GM19239 (cell line): ENCODE measurements at places on chromosomes 7 and 10.
A peak's percentile ranks its signal among the peaks of the same experiment; 100 is the strongest.

DNA sequence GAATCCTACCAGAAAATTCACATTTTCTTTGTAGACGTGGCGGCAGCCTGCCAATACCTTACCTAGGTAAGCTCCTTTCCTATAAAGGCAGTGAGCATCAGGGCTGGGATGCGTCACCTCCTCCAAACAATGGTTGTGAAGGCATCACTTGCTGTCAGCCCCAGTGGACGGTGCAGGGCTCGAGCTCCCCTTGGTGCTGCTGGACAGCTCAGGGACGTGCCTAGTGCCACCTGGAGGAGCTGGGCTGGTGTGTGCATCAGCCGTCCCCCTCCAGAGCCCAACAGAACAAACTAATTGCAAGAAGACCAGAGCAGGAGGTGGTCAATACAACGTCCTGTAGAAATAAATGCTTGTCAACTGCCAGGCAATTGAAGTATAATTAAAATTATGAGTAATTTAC is 517.5 kb upstream of the FOXK1 start:
- DNase-seq = no peak

- DNase-seq = no peak
Measured at GRCh38 chr10:44963772-44964633, 4.4 kb downstream of the RASSF4 start.

DNA sequence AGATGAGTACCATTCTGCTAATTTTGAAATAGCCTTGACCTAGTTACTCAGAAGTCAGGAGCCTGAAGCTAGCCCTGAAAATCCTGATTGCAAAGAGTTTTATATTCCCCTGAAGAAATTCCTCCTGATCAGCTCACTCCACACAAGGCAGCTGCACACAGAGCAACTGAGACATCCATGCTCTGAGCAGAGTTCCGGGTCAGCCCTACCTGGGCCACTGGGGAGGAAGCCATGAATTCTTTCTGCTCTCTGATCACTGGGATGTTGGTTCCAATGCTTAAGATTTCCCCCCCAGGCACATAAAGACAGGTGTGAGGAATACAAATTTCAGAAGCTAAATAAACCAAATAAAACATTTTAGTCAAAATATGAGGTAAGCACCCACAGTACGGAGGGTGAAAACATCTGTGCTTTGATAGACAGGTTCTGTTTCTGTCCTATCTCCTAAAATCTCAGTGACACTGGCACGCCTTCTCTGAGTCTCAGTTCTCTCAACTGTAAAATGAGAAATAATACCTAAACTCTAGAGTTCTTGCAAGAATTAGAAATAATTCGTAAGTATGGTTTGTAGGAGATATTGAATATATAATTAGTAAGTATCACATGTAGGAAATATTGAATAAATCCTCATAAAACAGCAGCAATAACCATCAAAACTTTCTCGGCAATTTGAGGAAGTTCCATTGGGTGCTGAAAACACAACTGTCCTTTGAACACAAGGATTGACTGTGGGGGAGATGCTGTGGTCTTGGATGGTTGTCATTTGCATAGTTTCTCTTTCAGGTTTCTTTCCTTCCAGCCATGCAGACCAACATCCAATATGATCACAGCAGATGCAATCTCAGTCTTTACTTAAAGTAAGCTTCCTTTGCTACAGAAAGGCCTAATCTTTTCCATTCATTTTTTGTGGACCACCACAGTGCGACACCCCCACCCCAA is 133.0 kb upstream of the TNS3 start:
- DNase-seq = peak; percentile 62

DNA sequence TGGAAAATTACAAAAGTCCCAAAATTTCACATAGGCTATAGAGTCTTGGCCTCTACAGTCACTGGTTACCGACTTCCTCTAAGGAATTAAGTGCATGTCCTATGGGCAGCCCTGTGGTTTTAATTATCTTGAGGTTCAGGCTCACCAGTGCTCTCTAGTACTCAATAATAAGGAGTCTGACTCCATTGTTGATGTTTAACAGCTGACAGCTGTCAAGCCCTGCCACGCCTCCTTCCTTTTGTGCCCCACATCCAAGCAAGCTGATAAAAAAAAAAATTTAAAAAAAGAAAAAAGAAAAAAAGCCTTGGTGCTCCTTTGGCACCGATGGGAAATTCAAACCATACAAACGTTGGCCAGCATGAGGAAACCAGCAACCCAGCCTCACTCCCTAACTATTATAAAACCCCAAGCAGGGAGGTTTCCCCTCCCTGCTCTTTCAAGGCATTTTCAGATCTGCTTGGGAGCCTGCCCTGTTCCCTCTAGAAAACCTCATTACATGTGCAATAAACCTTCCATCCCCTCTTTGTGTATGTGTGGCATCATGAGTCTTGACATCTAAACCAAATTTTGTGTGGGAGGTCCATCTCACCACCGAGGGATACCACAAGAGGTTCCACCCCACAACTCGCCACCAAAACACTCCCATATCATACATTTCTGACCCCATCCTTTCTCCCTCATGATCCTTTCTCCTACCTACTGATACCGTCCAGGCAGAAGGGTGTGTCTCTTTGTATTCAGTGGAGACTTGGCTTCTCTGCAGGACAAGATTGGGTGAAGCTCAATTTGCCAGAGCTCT is 70.9 kb upstream of the CCDC71L start:
- DNase-seq = no peak

GRCh38 chr10:87961314-87961713 is 97.9 kb downstream of the PTEN start:
- DNase-seq = no peak

DNA sequence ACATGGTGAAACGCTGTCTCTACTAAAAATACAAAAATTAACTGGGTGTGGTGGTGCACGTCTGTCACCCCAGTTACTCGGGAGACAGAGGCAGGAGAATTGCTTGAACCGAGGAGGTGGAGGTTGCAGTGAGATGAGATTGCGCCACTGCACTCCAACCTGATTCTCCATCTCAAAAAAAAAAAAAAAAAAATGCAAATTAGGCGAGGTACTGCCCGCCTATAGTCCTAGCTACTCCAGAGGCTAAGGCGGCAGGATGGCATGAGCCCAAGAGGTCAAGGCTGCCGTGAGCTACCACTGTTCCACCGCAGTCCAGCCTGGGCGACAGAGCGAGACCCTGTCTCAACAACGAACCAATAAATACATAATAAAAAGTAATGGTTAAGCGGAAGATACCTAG is 1.1 kb upstream of the EIF4H start:
- no peak for DNase-seq

DNA sequence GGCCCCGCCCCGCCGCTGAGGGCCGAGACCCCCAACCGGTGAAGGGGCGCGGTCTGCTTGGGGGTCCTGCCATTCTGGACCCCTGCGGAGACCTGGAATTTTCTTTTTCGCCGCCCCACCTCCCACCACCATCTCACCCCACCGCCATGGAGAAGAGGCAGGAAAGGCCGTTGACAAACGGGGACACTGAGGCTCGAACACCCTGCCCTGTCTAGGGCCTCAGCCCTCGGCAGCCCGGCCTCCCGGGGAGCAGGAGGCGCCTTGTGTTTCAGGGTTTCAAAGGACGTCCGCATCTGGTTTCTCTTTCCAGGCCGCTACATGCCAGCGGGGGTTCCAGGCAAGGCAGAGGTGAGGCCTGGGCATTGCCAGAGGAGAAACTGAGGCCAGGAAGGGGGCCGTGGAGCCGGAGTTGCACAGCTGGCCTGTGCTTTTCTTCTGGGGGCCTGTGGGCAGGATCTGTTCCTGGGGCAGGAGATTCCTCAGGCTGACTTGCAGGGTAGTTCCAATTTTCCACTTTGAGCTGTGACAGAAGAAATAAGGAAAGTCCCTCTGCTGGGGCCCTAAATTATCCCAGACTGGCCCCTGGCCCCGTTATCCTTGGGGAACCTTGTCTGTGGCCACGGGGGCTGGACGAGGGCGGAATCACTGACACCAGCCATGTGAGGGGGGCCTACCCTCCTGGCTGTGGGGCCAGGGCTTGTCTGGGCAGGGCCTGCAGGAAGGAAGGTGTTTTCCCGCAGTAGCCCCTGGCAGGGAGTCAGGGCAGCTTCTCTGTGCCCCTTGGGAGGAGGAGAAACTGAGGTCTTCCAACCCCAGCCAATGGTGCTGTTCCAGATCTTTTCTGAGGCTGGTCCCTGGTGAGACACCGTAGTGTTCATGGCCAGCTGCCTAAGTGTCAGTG is 900 bp upstream of the MICALL2 start:
- DNase-seq = no peak
